Stimulated activated CD4-positive, alpha-beta T cell treated with anti-CD3 and anti-CD28 coated beads, TNF-alpha, amount 100 ng/mL, for 4 hours (primary cell): ENCODE measurements at places on chromosomes 6 and 20.

GRCh38 chr6:152952866-152953509, 29.9 kb downstream of the FBXO5 start:
- DNase-seq: no peak

DNA sequence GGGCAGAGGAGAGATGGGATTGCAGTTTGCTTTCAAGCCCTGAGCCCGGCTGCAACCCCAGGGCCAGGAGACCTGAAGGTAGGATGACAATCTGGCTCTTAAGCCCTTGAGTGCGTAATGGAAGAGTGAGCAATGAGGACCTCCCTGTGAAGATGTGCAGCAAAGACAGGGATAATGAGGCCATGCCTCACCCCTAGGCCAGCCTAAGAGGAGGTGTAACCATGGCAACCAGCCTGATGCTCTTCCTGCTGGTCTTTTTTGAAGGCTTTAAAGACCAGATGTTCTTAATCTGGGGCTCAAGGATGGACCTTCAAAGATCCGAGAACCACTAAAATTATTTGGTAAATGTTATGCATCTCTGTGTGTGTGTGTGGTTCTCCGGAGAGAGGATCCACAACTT, 8.2 kb downstream of the ARHGAP40 start:
- no peak for DNase-seq

DNA sequence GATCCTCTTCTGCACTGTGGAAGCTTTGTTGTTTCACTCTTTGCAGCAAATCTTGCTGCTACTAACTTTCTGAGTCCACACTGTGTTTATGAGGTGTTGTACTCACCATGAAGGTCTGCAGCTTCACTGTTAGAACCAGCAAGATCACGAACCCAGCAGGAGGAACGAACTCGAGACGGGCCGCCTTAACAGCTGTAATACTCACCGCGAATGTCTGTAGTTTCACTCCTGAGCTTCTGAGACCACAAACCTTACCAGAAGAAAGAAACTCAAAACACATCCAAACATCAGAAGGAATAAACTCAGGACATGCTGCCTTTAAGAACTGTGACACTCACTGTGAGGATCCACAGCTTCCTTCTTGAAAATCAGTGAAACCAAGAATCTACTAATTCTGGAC, 48.1 kb upstream of the MBOAT1 start:
- no peak for DNase-seq

GRCh38 chr6:112407101-112407590, 60.0 kb downstream of the RFPL4B start:
- no peak for DNase-seq

GRCh38 chr6:53333439-53334408, 15.0 kb downstream of the ELOVL5 start:
- no peak for DNase-seq

GRCh38 chr6:115001731-115002350, 659.0 kb upstream of the HS3ST5 start:
- DNase-seq: no peak

DNA sequence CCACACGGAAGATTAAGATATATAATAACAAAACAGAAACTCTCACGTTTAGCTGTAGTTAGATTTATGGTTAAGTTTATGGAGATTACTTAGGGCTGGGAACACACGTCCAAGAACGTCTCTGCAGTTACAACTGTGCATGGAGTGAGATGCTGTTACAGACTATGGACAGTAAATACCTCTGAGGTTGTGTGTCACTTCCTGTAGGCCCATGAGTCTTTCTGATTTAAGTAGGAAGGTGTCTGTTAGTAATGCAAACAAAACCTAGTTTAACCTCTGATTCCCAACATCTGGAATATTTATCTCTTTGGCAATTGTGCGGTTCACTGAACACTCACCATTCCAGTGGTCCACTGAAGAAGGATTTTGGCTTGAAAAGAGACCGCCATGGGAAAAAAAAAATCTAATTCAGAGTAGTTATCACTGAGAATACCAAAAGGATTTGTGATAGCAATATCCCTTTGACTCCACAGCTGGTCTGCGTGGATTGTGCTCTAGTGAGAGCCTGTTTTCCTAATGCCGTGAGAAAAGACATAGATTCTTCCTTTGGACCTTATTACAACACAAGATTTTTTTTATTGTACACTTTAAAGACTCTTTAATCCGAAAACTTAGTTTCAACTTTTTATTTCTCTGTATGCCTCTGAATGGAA, 478.2 kb upstream of the CITED2 start:
- no peak for DNase-seq

DNA sequence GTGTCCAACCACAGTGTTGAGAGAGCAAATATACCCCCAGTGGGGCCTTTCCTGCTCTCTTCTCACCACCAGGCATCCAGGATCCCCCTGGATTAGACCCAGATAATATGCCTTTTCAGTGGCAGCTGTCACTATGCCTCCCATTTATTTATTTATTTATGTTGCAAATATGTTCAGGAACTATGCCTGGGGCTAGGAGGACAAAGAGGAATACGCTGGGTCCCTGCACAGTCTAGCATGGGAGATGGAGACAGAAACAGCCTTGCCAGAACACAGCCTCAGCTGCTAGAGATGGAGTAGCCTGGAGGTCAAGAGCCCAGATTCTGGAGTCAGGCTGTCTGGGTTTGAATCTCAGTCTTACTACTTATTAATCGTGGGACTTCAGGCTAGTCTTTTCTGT, 74.6 kb upstream of the LRFN2 start:
- DNase-seq: no peak

DNA sequence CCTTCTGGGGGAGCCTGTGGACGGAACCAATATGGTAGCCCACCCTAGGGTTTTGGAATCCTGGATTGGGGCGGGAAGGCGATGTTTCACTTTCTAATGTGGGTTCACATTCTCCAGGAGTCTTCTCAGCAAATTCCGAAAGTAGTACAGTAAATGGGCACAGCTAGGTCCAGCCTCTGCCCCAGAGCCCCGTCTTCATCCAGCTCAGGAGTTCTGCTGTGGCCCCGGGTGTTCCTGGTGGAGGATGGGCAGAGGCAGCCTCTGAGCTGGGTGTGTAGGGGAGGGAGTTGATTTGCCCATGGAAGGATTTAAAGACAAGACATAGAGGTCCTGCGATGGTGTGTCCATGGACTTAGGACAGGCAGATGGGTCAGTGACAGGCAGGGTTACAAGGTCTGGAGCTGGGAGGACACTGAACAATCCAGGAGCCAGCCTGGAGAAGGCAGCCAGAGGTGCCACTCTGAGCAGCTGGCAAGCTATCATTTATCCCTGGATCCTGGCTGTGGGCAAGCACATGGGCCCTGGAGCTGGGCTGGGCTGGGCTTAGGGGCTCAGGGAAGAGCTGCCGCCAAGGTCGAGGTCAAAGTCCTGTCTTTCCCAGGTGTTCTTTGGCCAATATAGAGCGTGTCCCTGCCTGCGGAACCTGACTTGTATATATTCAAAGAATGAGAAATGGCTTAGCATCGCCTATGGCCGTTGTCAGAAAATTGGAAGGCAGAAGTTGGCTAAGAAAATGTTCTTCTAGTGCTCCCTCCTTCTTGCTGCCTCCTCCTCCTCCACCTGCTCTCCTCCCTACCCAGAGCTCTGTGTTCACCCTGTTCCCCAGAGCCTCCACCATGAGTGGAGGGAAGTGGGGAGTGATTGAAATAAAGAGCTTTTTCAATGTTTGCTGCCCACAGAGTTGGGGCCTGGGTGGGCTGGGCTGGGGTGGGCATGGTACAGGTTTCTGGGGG, 6.7 kb downstream of the CLPSL1 start:
- DNase-seq: no peak

- no peak for DNase-seq
These were observed 21.7 kb downstream of the NR2E1 start for GRCh38 chr6:108187519-108187918.

GRCh38 chr6:98212468-98212867, 621.9 kb upstream of the POU3F2 start:
- DNase-seq: no peak

- DNase-seq: no peak
These were observed 26.4 kb upstream of the PAQR8 start for GRCh38 chr6:52335576-52335975.

- DNase-seq: no peak
These were observed 5.3 kb downstream of the MAN1A1 start for GRCh38 chr6:119344306-119344705.

DNA sequence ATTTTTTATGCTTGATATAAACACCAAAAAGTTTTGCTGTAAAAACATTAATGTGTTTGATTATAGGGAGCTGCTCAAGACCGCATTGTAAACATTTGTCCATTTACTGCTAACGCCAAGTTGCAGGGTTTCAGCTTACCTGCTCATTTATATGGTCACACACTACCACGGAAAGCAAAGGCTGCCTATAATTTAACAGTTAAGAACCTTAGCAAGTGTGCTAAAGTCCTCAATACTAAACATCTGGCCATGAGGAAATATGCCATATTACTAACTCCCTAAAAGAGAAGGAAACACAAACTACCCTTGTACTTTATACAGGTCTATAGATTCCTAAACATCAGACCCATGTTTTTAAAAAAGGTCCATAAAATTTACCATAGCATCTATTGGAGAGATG, 129.5 kb downstream of the ASCC3 start:
- no peak for DNase-seq

- no peak for DNase-seq
These were observed 36.0 kb downstream of the YTHDF1 start for GRCh38 chr20:63179687-63180568.

- DNase-seq: no peak
These were observed 718.7 kb upstream of the ADGRB3 start for GRCh38 chr6:67916399-67916798.

- DNase-seq: no peak
These were observed 21.9 kb upstream of the GCLC start for GRCh38 chr6:53566755-53567154.

DNA sequence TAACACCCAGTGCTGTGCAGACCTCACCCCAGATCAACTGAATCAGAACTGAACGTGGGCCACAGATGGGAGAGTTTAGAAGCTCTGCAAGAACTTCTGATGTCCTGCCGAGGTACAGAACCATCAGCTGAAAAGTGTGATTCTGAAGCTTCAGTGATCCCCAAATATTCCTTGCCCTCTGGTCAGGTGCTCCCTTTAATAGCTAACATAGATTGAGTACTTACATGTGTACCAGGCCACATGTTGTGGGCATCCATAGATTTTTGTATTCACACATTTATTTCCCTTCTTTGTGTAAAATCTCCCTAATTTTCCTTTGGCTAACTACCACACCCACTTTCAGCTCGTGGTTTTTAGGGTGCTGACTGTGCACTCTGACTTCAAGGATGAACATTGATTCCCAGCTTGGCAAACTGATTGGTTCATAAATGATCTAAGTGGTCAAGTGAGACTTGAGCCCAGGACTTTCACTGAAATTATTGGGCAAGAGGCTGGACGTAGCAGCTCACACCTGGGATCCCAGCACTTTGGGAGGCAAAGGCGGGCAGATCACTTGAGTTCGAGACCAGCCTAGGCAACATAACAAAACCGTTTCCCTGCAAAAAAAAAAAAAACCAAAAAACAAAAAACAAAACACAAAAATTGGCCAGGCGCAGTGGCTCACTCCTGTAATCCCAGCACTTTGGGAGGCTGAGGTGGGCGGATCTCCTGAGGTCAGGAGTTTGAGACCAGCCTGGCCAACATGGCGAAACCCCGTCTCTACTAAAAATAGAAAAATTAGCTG, 162.2 kb downstream of the BCAS1 start:
- no peak for DNase-seq

- no peak for DNase-seq
These were observed 2.5 kb downstream of the GRM4 start for GRCh38 chr6:34143196-34143883.

GRCh38 chr20:17568045-17568788, 1.7 kb upstream of the DSTN start:
- no peak for DNase-seq

DNA sequence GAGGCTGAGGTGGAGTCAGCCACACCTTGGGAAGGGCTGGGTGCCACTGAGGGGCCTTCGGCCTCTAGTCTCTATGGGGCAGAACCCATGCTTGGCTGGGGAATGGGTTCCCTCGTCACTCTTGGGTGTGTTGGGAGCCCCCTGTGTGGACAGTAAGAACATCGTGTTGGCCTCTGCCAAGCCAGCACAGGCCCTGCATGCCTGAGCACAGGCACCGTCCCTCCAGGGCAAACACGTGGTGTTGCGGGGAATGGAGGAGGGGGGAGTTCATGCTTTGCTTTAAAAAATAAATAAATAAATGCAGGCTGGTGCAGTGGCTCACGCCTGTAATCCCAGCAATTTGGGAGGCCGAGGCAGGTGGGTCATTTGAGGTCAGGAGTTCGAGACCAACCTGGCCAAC, 63.0 kb downstream of the EZR start:
- DNase-seq: no peak

- DNase-seq: no peak
These were observed 187.6 kb upstream of the CDYL start for GRCh38 chr6:4588581-4588980.

- DNase-seq: no peak
These were observed 28.9 kb downstream of the TREM1 start for GRCh38 chr6:41257369-41258195.

DNA sequence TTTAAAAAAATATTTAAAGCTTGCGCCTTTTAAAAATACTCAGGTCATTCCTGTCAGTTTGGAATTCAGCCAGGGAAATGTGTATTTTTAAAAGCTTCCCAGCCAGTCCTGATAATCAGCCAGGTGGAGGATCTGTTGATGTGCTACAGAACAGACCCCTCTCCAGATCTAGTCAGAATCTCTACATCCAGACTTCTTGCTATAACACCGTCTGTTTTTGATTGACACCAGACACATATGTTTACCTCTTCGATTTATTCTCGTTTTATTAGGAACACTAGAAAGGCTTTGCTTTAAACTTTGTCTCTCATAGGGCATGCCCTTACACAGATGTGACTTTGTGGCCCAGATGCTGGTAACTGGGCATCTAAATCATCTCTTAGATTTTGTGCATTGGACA, 11.7 kb downstream of the PARD6B start:
- no peak for DNase-seq

DNA sequence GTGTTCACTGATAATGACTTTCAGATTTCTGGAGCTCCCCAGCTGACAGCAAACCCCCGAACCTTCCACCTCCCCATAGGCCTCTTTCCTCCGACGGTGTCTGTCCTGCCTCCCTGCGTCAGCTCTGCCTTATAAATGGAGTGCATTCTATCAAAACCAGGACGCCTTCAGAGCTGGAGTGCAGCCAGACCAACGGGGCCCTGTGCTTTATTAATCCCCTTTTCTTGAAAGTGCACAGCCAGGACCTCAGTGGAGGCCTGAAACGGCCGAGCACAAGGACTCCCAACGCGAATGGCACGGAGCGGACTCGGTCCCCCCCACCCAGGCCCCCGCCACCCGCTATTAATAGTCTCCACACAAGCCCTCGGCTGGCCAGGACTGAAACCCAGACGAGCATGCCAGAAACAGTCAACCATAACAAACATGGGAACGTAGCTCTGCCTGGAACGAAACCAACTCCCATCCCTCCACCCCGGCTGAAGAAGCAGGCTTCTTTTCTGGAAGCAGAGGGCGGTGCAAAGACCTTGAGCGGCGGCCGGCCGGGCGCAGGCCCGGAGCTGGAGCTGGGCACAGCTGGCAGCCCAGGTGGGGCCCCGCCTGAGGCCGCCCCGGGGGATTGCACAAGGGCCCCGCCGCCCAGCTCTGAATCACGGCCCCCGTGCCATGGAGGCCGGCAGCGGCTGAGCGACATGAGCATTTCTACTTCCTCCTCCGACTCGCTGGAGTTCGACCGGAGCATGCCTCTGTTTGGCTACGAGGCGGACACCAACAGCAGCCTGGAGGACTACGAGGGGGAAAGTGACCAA, 42.3 kb upstream of the NAA20 start:
- no peak for DNase-seq
